ENCODE measurements at places on chromosomes 16 and 17.

GRCh38 chr16:85912211-85912974 lies 13.4 kb downstream of the IRF8 start:
- DNase-seq = peak; percentile 70

DNA sequence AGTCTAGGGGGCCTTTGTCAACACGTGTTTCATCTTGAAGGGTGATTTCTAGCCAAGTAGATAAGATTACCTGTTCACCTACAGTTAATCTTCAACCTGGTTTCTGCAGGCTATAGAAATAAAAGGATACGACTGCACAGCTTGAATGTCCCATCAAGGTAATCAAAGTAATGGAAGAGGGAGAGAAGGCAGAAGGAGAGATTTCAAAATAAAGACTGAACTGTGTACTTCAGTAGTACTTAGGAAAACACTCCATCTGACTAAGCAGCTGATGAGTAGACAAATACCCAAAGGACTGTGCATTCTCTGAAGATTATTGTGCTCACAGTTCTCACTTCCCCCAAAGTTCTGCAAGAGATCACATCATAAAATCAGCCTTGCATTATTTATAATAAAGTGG lies 5.8 kb upstream of the RFFL start:
- peak; percentile 49 for DNase-seq

GRCh38 chr16:1689853-1690252 lies 11.8 kb downstream of the JPT2 start:
- DNase-seq = no peak

- DNase-seq = no peak
These were observed 47.3 kb downstream of the RPH3AL start for GRCh38 chr17:305090-305976.

DNA sequence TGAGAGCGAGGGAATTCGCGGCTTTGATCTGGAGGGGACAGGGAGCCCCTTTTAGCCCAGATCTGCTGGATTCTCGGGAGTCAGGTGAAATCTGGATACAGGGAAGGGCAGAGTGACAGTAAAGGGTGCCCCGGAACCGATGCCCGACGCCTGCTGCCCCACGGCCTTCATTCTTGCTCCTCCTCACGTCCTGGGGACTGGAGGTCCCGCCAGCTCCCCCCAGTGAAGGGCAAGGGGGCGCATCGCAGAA lies 596 bp downstream of the OR1F1 start:
- DNase-seq = no peak
